ENCODE measurements at places on chromosomes 2 and 18.
A peak's percentile ranks its signal among the peaks of the same experiment; 100 is the strongest.

DNA sequence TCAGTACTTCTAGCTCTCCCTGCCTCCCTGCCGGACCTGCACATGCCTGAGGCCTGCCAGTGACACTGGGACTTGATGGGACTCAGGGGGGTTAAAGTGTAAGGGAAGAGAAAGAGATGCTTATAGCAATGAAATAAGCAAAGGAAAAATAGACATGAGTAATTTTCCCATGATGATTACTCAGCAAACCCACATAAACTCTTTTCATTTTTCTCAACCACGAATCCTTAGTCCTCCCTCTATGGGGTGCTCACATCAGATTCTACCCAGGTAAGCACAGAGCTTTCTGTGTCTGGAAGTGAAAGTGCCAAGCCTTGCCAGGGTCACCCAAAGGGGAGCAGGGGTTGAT, 44.8 kb upstream of the ANKRD62 start:
- no peak for DNase-seq

GRCh38 chr18:79896738-79897137, 54.7 kb downstream of the SLC66A2 start:
- DNase-seq = no peak

DNA sequence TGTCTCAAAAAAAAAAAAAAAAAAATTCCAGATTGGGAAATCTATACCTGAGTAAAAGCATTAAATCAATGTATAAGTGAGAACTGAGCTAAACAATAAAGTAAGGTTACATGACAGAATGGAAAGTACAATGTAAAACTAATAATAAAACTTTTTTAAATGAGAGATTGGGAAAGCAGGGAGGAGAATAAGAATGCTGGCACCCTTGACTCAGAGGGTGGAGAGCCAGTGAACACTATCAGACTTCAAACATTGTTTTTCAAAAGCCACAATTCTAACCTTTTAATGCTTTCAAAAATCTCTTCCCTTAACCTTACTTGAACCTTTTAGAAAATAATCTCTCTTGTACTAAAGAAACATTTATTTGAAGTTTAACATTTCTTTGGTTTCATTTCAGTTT, 63.5 kb downstream of the TBC1D8 start:
- no peak for DNase-seq

GRCh38 chr2:238513346-238513745, 86.6 kb downstream of the ASB1 start:
- DNase-seq = peak; percentile 66

- DNase-seq = no peak
These were observed 20.9 kb upstream of the TFPI start for GRCh38 chr2:187574969-187575750.

DNA sequence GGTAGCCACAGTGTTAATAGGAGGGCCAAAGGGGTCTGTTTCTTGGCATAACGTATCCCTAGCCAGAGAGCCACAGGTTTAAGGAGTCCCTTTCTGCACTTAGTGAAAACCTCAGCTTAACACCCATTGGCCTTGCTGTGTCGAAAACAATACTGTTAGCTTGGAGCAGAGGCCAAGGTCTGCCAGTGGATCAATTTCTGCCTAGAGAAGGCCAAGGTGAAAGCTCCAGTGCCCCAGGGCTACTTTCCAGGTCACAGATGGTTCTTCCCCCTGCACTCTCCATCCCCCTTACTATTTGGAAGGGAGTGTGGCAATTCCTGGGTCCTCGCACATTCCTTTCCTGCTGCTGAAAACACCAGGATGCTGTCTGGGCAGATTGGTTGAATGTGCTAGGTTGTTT, 74.8 kb upstream of the TNP1 start:
- DNase-seq = no peak

GRCh38 chr2:146927080-146927711, 917.6 kb upstream of the ACVR2A start:
- DNase-seq = peak; percentile 65

DNA sequence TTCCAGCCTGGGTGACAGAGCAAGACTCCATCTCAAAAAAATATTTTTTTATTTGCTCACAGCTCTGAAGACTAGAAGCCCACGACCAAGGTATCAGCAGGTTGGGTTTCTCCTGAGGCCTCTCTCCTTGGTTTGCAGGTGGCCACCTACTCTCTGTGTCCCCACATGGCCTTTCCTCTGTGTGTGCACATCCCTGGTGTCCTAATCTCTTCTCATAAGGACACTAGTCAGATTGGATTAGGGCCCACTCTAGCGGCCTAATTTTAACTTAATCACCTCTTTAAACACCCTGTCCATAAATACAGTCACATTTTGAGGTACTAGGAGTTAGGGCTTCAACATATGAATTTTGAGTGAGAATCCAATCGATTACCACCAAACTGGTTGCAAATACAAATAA, 2.0 kb upstream of the RAB3GAP1 start:
- no peak for DNase-seq

DNA sequence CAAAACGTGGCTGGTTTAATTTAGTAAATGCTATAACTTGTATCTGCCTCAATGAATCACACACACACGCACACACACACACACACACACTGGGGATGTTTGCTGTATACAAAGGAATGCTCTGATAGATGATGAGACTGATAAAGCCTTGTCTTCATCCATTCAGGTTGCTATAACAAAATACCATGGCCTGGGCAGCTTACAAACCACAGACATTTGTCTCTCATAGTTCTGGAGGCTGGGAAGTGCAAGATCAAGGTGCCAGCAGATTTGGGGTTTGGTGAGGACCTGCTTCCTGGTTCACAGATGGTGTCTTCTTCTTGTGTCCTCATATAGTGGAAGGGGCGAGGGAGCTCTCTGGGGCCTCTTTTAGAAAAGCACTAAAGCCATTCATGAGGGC, 149.5 kb upstream of the HDAC4 start:
- DNase-seq = no peak

GRCh38 chr18:6521803-6522418, 107.2 kb upstream of the L3MBTL4 start:
- peak; percentile 55 for DNase-seq

DNA sequence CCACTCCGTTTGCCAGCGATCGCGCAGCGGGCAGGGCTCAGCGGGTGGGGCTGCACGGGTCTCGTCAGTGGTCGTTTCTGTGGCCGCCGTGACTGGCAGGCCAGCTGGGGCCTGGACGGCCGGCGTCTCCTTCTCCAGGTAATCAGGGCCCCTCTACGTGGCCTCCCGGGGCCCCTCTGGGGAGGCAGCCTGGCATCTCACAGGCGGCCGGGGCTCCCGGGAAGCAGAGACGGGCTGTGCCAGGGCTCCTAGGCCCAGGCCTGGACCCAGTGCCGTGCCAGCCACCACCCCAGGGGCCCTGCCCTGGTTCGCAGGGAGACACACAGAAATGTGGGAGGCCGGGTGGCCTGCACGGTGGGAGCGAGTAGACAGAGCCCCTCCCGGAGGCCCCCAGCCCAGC, 59.5 kb downstream of the NFATC1 start:
- DNase-seq = no peak

- no peak for DNase-seq
These were observed 1202.9 kb upstream of the CELF4 start for GRCh38 chr18:38768504-38768903.

- DNase-seq = no peak
These were observed 91.2 kb downstream of the INSIG2 start for GRCh38 chr2:118179445-118179844.

DNA sequence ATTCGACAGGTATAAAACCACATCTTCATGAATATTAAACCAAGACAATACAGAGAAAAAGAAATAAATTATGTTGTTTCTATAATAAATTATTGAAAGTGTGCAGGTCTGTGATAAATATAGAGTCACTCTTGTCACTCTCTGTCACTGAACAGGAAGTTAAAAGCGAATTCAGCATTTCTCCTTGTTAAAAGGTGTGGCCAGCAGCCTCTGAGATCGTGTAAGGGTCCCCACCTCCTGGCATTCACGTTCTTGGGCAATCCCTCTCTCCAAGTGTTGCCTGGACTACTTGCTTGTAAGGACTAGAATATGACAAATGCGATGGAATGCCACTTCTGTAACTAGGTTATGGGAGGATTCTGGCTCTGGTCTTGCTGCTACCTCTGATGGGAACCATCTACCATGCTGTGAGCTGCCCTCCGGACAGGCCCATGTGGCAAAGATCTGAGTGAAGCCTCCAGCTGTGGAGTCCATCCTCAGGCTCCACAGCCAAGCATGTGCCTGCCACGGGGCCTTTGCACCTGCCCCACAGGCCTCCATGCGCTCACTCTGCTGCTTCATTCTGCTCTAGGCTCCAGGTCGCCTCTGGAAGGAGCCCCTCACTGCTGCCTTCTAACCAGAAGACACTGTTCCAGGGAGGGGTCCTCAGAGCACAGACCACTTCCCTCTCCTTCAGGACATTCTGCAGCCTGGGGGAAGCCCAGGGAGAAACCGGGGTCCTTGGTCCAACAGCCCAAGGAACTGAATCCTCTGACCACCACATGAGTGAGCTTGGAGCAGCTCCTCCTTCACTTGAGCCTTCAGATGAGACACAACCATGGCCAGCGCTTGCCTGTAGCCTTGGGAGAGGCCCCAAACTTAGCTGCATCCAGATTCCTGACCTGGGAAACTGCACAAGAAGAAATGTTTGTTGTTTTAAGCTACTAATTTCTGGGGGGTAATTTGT, 202.9 kb upstream of the HDAC4 start:
- DNase-seq = no peak

DNA sequence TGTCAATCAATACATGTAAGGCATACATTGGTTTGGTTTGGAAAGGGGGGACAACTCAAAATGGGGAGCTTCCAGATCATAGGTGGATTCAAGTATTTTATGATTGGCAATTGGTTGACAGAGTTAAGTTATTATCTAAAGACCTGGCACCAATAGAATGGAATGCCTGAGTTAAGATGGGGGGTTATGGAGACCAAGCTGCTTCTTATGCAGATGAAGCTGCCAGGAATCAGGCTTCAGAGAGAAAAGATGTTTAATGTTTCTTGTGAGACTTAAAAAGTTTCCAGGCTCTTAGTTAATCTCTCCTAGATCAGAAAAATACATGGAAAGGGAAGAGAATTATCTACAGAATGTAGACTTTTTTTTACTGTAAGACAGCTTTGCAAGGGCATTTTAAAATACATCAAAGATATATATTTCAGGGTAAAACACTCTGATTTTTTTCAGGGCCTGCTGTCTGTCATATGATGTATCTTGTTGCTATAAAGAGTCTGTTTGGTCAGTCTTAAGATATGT, 1343.2 kb upstream of the LRRTM1 start:
- DNase-seq = no peak

- no peak for DNase-seq
These were observed 143.5 kb downstream of the PKP4 start for GRCh38 chr2:158600155-158600802.

DNA sequence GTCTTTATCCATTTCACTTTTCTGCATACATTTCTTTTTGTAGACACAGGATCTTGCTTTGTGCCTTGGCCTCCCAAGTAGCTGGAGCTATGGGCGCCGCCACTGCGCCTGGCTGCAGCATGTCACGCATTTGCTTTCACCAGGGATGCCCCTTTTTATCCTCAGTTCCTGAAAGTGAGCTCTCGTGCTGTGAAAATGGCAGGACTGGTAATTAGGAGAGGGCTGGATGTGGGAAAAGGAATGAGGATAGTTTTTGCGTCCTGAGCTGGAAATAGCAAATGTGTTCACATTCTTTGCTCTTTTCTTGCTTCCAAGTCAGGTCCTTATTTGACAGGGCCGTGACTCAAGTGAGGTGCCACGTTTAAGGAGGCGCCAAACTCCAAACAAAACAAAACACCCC, 104.6 kb downstream of the LDLRAD4 start:
- no peak for DNase-seq

DNA sequence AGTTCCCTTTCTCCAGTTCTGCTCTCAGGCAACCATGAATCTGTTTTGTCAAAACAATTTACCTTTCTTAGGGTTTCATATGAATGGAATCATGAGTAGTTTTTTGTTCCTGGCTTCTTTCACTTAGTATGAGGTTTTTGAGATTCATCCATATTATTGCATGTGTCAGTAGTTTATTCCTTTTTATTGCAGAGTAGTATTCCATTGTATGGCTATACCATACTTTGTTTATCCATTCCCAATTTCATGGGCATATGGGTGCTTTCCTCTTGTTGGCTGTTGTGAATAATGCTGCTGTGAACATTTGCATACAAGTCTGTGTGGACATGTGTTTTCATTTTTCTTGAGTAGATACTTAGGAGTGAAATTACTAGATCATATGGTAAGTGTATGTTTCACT, 46.0 kb downstream of the SANBR start:
- DNase-seq = no peak

DNA sequence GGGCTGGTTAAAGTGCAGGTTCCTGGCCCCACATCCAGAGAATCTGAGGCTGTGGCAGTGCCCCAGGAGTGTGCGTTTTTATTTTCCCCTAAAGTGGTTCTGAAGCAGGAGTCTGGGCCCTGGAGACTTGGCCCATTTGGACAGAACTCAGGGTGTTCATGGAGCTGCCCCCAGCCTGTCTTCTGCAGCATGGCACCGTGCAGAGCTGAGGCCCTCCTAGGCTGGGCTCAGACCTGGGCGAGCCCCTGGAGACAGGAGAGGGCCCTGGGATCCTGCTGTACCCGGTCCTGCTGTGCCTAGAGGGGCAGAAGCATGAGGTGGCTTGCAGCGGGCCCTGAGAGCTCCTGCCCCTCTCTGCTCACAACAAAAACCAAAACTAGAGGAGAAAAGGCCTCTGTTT, 58.8 kb upstream of the B3GNT7 start:
- DNase-seq = no peak

Measured in endothelial cell (in vitro differentiated cells).